Fibroblast of lung (primary cell): ENCODE measurements at places on chromosomes 11 and 22. TPM values are rescaled to one million over a fixed set of nuclear protein-coding genes. Genes with fewer than 3 reads are reported as not detected.

CTSC gene
- total RNA-seq, result 31.1 and 75.8 TPM in 2 replicates

KRTAP5-10 gene
- not detected in 2 replicates for total RNA-seq

OR2AT4 gene
- total RNA-seq, result not detected in 2 replicates

AAMDC gene
- total RNA-seq, result 32.4 and 39.6 TPM in 2 replicates

BLID gene
- total RNA-seq, result 3.6 and 7.9 TPM in 2 replicates

LGALS12 gene
- total RNA-seq, result under 0.01 TPM in 1 of 2 replicates, not detected in the other

FDXACB1 gene
- 1.8 and 2.6 TPM in 2 replicates for total RNA-seq

TIGD3 gene
- total RNA-seq, result under 0.01 and 0.17 TPM in 2 replicates

MS4A12 gene
- not detected in 2 replicates for total RNA-seq

MS4A3 gene
- total RNA-seq, result not detected in 2 replicates

MYEOV gene
- 1.2 TPM in 1 of 2 replicates, not detected in the other for total RNA-seq

EMID1 gene
- 0.50 and 2.8 TPM in 2 replicates for total RNA-seq

KRTAP5-8 gene
- total RNA-seq, result not detected in 2 replicates

SPTBN2 gene
- 0.51 and 0.99 TPM in 2 replicates for total RNA-seq

SUSD2 gene
- total RNA-seq, result 0.77 and 10.6 TPM in 2 replicates

RIC8A gene
- 153 and 230 TPM in 2 replicates for total RNA-seq

CRY2 gene
- total RNA-seq, result 17.5 and 21.5 TPM in 2 replicates

MYOD1 gene
- not detected in 2 replicates for total RNA-seq

MCAT gene
- total RNA-seq, result 8.4 and 8.5 TPM in 2 replicates

PPP6R3 gene
- 93.2 and 120 TPM in 2 replicates for total RNA-seq

IGSF22 gene
- total RNA-seq, result under 0.01 TPM in 2 replicates

CNIH2 gene
- 0.17 TPM in 1 of 2 replicates, not detected in the other for total RNA-seq

THY1 gene
- 105 and 292 TPM in 2 replicates for total RNA-seq

TPCN2 gene
- 8.7 and 11.7 TPM in 2 replicates for total RNA-seq

SCGB1D4 gene
- not detected in 2 replicates for total RNA-seq

CRACR2B gene
- total RNA-seq, result 0.66 and 1.0 TPM in 2 replicates

BACE1 gene
- 17.7 and 23.1 TPM in 2 replicates for total RNA-seq

GAS2 gene
- 0.77 and 1.2 TPM in 2 replicates for total RNA-seq

GRM5 gene
- under 0.01 TPM in 1 of 2 replicates, not detected in the other for total RNA-seq

IL18 gene
- 0.17 and 0.26 TPM in 2 replicates for total RNA-seq

EMSY gene
- 11.6 and 11.9 TPM in 2 replicates for total RNA-seq
